ENCODE measurements at places on chromosomes 2 and 18. TPM values are rescaled to one million over a fixed set of nuclear protein-coding genes. Genes with fewer than 3 reads are reported as not detected.

GRCh38 chr2:173749315-173749714, 215.9 kb downstream of the SP3 start:
- H3K4me3 ChIP-seq: no peak overlapping the region
- H3K36me3 ChIP-seq: no peaks in the 10 kb centered on the region
- no peaks in the 10 kb centered on the region for H3K4me1 ChIP-seq
- DNase-seq: peak; percentile 27
- no peak overlapping the region for H3K27ac ChIP-seq
- no peaks in the 10 kb centered on the region for H3K27me3 ChIP-seq

DNA sequence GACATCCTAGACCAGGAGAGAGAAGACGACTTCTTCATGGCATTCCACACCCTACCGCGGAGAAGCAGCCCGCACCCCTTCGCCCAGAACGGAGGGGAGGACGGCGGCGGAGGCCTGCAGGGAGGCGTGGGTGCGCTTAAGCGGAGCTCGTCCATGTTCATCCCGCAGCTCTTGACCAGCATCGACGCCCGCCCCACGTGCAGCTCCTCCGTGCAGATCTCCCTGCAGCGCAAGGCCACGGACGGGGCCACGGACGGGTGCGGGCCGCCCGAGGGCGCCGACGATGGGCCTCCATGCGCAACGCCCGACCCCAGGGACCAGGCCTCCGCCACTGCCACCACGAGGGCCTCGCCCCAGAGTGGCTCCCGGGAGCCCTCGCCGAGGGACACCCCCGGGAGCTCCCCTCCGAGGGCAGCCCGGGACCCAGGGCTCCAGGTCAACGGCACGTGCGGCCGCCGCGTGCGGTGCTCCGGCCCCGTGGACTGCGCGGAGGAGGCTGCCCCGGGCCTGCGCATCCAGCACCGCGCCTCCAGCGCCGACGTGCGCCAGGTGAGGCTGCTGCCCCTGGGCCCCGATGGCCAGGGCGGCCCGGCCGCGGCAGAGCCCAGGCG, 211.8 kb downstream of the NEDD4L start:
- H3K36me3 ChIP-seq: no peaks in the 10 kb centered on the region
- no peaks in the 10 kb centered on the region for H3K4me1 ChIP-seq
- no peak overlapping the region for H3K27ac ChIP-seq
- no peak overlapping the region for H3K4me3 ChIP-seq

DNA sequence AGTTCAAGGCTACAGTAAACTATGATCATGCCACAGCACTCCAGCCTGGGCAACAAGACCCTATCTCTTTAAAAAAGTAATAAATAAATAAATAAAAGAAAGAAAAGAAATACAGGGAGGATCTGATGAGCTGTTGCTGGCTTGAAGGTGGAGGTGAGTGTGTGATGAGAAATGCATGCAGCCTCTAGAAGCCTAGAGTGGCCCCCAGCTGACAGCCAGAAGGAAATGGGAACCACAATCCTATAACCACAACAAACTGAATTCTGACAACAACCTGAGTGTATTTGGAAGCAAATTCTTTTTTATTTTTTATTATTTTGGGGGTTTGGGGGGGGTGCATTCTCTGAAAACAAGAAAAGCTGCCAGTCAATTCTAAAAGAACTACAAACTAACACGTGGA, 14.6 kb downstream of the NOL10 start:
- H3K27ac ChIP-seq: no peak overlapping the region
- no peaks in the 10 kb centered on the region for H3K27me3 ChIP-seq
- no peak for DNase-seq

DNA sequence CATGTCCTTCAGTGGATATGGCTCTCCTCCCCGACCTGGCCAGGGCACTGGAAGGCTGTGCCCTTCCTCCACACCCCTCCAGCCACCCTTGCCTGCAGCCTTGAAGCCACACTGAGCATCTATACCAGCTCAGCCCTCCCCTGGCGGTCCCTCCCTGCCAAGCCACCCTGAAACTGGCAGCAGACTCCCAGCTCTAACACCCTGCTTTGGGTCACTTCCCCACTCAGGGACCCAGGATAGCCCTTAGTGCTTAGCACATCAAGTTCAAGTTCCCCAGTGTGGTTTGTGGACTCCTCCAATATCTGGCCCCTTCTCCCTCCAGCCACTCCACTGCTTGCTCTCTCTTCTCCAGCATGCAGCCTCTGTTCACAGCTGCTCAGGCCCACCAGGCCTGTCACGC, 89.4 kb downstream of the TNS1 start:
- H3K4me3 ChIP-seq: no peak overlapping the region
- no peak for DNase-seq
- H3K36me3 ChIP-seq: no peaks in the 10 kb centered on the region
- H3K27me3 ChIP-seq: no peaks in the 10 kb centered on the region

- DNase-seq: no peak
- no peak overlapping the region for H3K27ac ChIP-seq
- no peak overlapping the region for H3K4me3 ChIP-seq
- peaks cover 24% of the 10 kb centered on the region for H3K4me1 ChIP-seq
- H3K27me3 ChIP-seq: no peaks in the 10 kb centered on the region
These were observed 146.3 kb upstream of the TTC39C start for GRCh38 chr18:23868136-23868785.

DNA sequence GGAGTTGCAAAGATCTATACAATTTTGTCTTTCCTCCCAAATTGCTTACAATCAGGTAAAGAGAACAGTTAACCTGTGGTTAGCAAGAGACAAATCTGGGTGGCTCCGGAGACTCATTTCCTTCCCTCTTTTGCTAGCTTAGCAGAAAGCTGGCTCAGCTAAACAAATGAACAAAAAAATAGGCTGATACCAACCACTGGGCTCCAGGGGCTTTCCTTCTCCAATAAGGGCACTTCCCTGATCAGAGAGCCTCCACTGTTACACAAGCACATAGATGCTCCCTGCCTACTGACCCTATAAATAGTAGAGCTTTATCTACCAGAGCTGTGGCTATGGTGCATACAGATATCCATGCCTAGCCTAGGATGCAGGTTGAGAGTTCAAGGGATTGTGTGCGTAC, 90.1 kb upstream of the ARL5A start:
- no peak overlapping the region for H3K27ac ChIP-seq
- no peak overlapping the region for H3K4me3 ChIP-seq
- no peaks in the 10 kb centered on the region for H3K4me1 ChIP-seq
- DNase-seq: no peak
- H3K27me3 ChIP-seq: no peaks in the 10 kb centered on the region

DNA sequence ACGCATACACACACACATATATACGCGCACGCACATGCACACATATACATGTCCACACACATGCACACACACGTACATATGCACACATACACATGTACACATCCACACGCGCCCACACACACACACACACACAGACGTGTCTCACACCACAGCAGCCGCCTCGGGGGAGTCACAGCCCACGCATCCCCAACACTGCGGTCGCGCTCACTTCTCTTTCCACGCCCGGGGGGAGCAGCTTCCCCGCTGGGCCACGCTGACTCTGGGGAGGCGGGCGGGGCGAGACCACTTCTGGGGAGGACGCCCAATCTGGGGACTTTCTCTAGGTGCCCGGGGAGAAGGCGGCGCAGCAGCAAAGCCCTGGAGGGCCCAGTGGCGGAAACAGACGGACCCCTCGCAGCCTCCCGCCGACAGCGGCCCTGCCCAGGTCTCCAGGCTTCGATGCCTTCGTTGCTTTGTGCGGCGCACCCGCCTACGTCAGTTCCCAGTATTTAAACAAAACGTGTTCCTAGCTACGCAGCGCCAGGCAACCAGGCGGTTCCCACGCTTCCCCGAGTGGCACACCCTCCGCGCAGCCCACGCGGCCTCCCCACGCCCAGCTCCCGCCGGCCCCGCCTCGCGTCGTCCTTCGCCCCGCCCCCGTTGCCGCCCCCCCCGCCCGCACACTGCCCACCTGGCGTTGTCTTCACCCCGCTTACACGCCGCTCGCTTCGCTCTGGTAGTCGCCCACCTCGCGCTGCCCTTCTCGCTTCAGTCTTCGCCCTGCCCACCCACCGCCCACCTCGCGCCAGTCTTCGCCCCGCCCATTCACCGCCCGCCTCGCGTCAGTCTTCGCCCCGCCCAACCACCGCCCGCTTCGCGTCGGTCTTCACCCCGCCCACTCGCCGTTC, 810 bp upstream of the RBFA start:
- peak overlapping the region; percentile 61 for H3K27ac ChIP-seq
- H3K36me3 ChIP-seq: peaks cover 5% of the 10 kb centered on the region
- H3K4me1 ChIP-seq: peaks cover 8% of the 10 kb centered on the region
- no peaks in the 10 kb centered on the region for H3K27me3 ChIP-seq
- peak overlapping the region; percentile 49 for H3K4me3 ChIP-seq
- no peak for DNase-seq

GRCh38 chr2:181130686-181131085, 150.3 kb downstream of the UBE2E3 start:
- no peaks in the 10 kb centered on the region for H3K27me3 ChIP-seq
- H3K27ac ChIP-seq: no peak overlapping the region
- H3K4me3 ChIP-seq: no peak overlapping the region
- H3K36me3 ChIP-seq: no peaks in the 10 kb centered on the region
- DNase-seq: no peak

DNA sequence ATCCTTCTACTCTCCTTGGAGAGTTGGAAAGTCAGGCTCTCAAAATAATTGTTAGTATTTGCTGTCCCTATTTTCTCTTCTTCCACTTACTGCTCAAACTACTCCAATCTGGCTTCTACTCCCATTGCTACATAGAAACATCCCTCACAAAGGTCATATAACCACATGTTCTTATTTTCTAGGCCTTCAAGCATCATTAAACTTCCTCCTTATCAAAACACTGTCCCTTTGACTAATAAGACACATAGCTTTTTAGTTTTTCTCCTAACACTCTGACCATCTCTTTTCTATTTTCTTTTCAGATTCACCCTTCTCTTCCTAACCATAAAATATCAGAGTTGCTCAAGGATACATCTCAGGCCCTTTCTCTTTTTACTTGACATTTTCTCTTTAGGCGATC, 148.3 kb downstream of the MBD2 start:
- H3K27ac ChIP-seq: no peak overlapping the region
- H3K4me1 ChIP-seq: no peaks in the 10 kb centered on the region
- H3K27me3 ChIP-seq: no peaks in the 10 kb centered on the region
- no peak for DNase-seq
- H3K4me3 ChIP-seq: no peak overlapping the region

GRCh38 chr18:28793901-28794300, 617.0 kb upstream of the CDH2 start:
- DNase-seq: no peak
- no peak overlapping the region for H3K27ac ChIP-seq
- no peak overlapping the region for H3K4me3 ChIP-seq
- no peaks in the 10 kb centered on the region for H3K36me3 ChIP-seq
- no peaks in the 10 kb centered on the region for H3K27me3 ChIP-seq

DNA sequence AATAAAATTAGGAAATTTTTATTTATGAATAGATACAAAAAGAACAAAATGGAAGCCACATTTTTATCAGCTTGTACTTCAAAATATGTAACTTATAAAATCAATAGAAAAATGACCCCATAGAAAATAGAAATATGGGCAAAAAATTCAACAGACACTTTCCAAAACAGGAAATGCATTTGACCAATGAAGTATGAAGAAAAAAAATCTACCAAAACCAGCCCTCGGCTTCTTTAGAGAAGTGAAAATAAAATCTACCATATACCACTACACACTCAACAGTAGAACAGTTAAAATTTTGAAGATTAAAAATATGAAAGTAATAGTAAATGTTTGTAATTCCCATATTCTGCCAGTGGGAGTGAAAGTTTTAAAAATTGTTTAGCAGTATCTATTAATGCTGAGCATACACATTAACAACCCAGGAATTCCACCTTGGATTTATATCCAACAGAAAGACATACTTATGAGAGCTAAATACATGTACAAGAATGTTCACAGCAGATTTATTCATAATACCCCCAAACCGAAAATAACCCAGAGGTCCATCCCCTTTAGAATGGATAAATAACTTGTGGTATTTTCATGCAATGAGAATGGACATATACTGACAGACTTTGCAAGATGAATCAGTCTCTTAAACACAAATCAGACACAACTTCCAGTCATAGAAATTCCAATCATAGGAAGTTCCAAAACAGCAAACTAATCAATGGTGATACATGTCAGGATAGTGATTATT, 318.0 kb downstream of the FIGN start:
- H3K36me3 ChIP-seq: no peaks in the 10 kb centered on the region
- 0 out of 2 replicates have a peak, but pooled peaks cover 4% of the 10 kb centered on the region for H3K27me3 ChIP-seq
- H3K4me1 ChIP-seq: no peaks in the 10 kb centered on the region
- no peak for DNase-seq

- H3K27me3 ChIP-seq: no peaks in the 10 kb centered on the region
- H3K27ac ChIP-seq: no peak overlapping the region
- no peak overlapping the region for H3K4me3 ChIP-seq
These were observed 87.2 kb upstream of the MGAT4A start for GRCh38 chr2:98818164-98818563.

DNA sequence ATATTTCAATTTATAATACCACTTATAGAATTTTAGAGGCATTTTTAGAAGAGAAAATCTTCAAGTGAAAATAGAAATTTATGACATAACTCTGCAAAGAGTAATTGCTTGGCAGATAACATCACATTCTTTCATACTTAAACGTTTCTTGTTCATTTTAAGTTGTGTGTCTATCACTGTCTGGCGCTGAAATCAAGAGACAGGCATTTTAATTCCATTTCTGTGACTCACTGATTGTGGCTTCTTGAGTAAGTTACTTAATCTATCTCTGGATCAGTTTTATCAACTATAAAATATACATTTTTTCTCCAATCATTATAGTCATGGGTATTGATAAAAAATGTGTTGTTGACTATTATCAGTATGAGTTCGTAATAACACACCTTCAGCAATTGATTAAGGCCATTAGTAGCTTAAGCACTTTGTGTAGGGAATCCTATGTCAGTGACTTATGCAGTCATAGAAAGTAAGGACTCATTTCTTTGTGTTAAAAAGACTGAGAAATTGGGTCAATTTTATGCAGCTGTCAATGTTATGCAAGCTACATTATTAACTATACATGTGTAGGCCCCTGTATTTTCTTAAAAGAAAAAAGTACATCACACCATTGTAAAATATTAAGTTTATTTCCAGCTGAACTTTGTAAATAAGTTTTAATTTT, 497.3 kb downstream of the CCDC85A start:
- no peaks in the 10 kb centered on the region for H3K4me1 ChIP-seq
- no peak overlapping the region for H3K4me3 ChIP-seq
- no peak for DNase-seq
- no peaks in the 10 kb centered on the region for H3K27me3 ChIP-seq
- no peak overlapping the region for H3K27ac ChIP-seq

HOXD4 gene
- 0.61 TPM for total RNA-seq

EPG5 gene
- total RNA-seq: 12.9 TPM
